Stimulated activated CD8-positive, alpha-beta memory T cell treated with anti-CD3 and anti-CD28 coated beads, Interleukin-4, amount 100 ng/mL, for 4 hours (primary cell): ENCODE measurements at places on chromosomes 16 and 17.

DNA sequence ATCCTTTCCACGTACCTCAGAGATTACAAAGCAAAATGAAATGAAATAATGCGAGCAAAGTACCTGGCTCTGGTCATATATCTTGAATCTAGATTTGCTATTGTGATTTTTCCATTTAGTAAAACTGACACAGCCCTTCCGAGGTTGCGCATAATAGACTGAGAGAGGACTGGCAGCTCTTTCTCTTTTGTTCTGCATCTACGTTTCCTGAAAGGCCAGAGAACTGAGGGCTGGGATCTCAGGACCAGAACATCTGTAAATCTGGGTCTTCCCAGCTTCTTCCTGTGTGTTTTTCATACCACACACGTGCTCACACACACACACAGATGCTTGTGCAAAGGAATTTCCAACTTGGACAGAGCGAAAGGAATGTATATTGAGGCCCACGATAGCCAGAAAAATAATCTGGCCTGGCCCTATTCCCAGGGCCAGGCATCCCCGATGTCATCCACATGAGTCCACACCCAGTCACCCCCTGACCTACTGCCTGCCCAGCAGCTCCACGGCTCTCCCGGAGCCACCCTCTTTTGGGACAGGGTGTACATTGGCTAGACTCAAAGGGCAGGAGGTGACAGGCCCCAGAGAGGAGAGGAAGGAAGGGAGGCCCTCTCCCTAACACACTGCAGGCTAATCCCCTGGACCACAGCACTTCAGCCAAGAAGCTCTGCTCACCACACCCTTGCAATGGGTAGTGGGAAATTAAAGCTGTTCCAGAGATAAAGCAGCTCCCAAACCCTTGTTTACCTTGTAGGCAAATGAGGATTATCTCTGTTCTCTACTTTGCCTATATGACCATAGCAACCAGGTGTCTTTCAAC lies 41.8 kb downstream of the NOL11 start:
- DNase-seq, result no peak

DNA sequence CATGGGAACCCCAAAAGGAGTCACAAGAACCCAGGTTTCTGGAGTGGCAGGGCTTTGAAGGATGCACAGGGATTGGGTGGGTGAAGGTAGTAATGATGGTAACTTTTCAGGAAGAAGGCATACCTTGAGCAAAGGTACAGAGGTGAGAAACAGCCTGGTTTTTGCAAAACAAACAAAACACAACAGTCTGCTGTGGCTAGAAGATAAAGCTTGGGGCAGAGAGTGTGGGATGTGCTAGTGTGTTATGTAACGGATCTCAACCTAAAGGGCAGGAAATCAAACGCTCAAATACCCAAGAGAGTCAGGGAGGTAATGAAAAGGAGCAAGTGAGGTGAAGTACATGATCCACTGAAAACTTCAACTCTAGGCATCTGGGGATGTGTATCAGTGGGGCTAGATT lies 4.6 kb downstream of the PTGES3L start:
- no peak for DNase-seq

DNA sequence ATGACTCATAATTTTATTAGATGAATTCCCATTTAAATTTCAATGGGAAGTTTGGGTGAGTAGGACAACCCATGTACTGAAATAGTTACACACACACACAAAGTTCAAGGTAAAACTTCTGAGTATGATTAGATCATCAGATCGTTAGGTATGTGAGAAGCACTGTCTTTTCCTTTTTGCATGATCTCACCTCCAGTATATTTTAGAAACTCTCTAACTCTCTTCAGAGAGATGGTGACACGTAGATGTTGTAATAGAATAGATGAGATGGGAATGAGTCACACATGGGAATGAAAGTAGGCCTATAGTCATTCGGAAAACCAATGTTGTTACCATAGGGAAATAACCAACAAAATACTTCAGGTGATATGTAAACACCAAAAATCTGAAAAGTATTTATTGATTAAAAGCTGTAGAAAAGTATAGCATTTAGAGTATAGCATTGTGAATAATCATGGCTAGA lies 22.2 kb downstream of the KRT23 start:
- no peak for DNase-seq

GRCh38 chr17:50918933-50919296 lies 52.8 kb upstream of the TOB1 start:
- DNase-seq, result no peak

- DNase-seq, result peak; percentile 36
Measured at GRCh38 chr16:85420501-85421337, 192.4 kb upstream of the GSE1 start.

GRCh38 chr17:36461330-36462110 lies 25.0 kb upstream of the ZNHIT3 start:
- DNase-seq, result no peak

DNA sequence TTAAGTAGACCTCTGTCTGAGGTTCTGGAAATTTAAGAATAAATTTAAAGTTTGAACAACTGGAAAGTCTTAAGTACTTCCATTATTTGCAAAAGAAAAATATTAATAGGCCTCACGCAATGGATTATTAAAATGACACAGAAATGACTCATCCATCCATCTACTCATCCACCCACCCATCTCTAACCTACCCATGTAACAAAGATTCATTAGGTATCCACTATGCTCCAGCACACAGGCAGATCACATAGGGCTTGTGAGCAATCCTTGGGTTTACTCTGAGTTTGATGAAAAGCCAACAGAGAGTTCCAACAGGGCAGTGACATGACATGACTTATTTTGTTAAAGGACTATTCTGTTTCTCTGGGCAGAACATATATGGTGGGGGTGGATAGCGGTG lies 93.3 kb downstream of the HELZ start:
- DNase-seq, result no peak

DNA sequence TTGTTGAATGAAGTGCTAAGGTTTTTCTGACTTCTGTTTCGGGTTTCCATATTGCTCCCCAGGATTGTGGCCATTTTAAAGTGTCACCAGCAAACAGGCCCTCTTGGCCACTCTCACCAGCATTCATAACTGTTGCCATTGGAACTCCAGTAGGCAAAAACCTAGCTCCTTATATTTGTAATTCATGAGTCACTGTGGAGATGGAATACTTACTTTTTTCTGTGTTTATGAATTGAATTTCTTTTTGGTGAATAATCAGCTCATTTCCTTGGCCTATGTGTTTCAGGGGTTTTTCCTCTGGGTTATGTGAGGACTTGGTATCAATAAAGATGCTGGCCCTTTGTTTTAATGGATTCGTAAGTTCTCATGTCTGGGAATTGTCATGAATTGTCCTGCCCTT lies 255.1 kb downstream of the SNX29 start:
- no peak for DNase-seq

DNA sequence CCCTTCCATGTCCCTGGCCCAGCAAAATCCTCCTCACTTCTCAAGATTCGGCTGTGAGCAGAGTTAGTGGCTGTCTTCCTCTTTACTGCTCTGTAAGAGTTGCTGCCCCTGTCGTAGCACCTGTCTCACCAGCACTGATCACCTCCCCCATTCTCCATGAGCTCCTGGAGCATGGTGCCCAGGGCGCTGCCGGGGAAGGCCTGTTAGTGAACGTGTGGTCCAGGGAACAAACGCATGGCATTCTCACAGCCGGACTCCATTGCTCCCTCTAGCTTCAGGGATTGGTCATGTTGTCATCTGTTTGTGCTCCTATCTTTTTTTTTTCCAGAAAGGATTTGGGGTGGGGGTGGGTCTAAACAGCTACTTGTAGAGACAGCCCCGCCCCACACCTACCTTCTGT lies 141.2 kb downstream of the CMIP start:
- DNase-seq, result no peak

DNA sequence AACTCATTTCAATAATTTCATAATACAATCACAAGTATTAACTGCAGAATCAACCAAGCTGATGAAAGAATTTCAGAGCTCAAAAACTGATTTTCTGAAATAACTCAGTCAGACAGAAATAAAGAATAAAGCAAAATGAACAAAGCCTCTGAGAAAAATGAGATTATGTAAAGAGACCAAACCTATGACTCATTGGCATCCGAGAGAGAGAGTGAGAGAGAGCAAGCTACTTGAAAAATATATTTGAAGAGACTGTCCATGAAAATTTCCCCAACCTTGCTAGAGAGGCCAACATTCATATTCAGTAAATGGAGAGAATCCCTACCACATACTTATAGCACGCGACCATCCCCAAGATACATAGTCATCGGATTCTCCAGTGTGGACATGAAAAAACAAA lies 1376.4 kb downstream of the CDH11 start:
- no peak for DNase-seq

DNA sequence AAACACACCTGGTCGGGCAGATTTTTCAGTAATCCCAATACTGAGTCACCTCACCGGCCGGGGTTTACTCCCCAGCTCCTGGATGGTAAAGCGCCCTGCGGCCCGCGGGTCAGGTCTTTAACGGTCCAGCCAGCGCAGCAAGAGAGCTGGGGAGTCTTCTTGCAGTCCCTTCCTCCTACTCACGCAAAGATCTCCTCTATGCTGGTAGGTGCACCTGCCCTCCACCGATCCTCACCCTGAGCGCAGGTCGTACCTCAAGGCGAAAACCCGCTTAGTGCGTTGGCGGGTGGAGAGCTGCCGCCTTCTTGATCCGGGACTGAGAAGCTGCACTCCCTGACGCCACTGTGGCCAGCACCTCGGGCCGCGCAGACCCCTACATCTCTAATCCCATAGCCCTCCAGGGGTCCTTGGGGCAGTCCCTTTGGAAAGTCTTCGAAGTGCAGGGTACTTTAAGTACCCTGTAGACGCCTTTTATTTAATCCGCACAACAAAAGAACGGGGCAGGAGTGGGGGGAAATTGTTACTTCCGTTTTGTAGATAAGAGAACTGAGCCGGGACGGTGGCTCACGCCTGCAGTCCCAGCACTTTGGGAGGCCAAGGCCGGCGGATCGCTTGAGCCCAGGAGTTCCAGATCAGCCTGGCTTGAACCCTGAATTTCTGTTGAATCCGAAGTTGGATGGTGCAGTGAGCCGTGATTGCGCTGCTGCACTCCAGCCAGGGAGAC lies 10.4 kb upstream of the HOXB13 start:
- no peak for DNase-seq

GRCh38 chr16:47392081-47392480 lies 68.8 kb downstream of the ITFG1 start:
- no peak for DNase-seq

DNA sequence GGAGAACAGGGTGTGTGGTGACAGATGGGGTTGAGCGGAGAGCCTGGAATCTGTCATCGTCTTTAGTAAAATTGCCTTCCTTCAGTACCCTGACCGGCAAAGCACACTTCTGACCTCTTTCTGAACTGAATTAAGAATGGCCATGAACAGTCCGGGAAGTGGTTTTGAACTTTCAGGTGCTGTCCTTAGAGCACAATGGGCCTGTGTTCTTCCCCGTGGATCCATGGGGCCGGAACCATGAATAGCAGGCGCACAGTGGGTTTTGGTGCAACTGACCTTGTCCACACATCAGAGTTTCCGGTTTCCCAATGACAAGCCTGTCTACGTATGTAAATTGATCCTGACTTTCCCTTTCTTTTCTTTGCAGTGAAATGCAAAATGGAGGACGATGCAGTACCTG lies 28.5 kb downstream of the GPRC5B start:
- no peak for DNase-seq

GRCh38 chr17:70369391-70369790 lies 200.1 kb downstream of the KCNJ2 start:
- no peak for DNase-seq

GRCh38 chr17:56521414-56522141 lies 71.9 kb upstream of the NOG start:
- no peak for DNase-seq

GRCh38 chr17:75102385-75102821 lies 7.4 kb upstream of the ARMC7 start:
- no peak for DNase-seq

DNA sequence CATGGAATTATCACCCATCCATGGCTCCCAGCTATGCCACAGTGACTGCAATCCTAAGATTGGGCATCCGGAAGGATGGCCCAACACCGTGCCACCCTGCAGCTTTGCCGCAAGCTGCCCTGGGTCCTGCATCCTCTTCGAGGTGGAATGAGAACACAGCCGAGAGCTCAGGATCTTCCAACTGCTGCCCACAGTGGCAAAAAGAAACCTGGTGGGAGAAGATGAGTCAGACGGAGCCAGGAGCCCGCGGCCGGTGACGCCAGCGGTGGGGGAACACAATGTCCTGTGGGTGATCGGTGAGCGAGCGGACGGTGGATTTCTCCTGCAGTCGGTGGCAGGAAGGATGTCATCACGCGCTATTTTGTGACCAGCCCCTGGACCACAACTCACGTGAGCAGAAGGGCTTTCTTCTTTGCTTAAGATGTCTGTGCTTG lies 20.1 kb downstream of the CD7 start:
- peak; percentile 75 for DNase-seq

DNA sequence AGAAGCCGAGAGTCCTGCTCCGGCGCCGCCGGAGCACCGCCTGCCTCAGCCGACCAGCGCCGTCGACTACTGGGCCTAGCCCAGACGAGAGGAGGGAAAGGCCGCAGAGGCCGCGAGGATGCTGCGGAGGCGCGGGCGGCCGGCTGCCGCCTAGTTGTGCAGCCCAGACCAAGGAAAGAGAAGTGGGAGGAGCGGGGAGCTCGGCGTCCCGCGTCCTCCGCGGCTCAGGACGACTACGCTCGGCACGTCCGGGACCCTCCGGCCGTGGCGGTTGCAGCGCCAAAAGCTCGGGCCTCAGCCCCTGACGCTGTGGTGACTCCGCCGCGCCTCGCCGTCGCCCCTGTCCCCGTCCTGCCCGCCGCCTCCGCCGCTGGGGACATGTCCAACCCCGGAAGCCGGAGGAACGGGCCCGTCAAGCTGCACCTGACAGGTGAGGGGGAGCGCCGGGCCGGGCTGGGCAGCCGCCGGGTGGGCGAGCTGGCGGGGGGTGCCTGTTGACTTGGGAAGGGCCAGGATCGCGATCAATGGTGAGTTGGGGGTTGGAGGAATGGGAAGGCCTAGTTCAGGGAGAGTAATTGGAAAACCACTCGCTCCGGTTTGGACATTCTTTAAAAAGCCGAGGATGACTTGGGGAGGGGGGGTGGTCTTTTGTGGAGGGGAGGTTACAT lies 37.7 kb downstream of the RNF135 start:
- no peak for DNase-seq

GRCh38 chr16:49278567-49278827 lies 3.1 kb downstream of the CBLN1 start:
- no peak for DNase-seq

DNA sequence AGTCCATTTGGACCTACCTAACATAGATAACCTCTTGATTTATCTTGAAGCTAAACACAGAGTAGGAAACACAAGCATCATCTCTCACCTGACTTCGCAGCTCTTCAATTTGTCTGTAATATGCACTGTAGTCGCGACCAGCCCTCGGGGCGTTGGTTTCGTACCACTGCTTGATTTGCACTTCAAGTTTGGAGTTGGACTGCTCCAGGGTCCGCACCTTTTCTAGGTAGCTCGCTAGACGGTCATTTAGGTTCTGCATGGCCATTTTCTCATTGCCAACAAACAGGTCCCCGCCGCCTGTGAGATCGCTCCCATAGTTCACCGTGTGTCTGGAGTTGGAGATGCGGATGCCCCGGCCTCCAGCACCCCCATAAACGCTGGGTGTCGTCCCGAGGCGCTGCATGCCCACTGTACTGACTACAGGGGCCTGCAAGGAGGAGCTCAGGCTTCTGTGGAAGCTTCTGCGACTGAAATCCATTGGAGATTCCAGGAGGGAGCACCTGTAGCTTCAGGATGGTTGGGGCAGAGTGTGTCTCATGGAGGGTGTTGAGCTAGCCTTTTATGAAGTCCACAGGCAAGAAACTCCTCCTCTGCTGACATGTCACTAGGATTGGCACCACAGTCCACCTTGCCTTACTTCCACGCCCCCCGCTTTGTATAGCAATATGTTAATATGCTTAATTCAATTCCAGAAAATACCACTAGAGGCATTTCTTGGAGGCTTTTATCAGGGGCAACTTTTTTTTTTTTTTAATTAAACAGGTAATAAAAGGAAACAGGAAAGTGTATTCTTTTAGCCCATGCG lies at the start of gene KRT20:
KRT20 (minus strand) TSS at position 535 of the 805 bp plus-strand sequence; CDS start at position 478, 57 bp downstream.
- DNase-seq, result no peak
